ENCODE measurements at places on chromosomes 3 and 15.

DNA sequence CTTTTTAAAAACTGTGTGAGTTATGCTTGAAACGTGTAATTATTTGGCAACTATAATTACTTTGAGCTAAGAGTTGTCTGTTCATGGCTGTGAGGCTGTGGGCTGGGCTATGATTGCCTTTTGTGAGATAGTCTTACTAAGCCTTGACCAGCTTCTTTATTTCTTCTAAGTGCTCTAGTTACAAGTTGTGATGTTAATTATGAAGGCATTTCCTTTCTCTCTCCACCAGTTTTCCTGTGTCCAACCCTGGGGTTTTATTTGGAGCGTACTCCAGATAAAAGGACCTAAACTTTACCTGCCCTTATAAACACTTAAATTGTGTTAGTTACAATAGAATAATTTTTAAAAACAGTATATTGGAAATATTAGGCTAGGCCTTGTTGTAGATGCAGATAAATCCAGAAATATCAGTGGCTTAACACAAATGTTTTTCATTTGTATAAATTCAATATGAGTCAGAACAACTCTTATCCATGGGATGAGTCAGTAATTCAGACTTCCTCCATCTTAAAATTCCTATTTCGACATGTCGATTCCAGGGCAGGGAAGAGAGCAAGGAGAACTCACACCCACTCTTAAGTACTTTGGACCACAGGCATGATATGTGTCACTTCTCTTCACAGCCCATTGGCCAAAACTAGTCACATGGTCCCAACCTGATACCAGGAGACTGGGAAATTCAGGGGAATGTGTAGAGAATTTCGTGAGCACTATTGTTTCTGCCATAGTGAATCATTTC lies 17.0 kb downstream of the TMEM62 start:
- no peak for DNase-seq

DNA sequence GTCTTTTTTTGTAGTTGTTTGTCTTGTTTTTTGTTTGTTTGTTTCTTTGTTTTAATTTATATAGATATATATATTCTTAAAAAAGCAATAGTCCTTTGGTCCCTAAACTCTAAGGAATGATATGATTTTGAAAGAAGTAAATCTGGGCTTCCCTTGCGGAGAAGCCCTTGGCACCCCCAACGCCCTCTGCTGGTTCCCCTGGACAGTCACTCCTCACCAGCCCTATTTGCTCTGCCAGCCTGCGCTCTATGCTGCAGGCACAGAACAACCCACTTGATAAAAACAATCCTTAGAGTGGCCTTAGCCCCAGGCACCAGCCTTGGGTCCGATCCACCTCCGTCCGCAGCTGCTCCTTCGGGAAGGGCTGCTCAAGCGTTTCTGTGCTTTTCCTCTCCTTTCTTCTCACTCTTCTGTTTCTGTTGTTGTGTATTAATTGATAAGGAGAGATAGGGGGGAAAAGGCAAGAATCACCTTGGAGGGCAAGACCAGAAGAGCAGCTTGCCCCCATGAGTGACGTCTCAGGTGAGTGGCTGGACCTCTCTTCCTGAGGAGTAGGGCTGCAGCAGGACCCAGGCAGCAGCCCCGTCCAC lies 13.7 kb upstream of the PARP6 start:
- no peak for DNase-seq

DNA sequence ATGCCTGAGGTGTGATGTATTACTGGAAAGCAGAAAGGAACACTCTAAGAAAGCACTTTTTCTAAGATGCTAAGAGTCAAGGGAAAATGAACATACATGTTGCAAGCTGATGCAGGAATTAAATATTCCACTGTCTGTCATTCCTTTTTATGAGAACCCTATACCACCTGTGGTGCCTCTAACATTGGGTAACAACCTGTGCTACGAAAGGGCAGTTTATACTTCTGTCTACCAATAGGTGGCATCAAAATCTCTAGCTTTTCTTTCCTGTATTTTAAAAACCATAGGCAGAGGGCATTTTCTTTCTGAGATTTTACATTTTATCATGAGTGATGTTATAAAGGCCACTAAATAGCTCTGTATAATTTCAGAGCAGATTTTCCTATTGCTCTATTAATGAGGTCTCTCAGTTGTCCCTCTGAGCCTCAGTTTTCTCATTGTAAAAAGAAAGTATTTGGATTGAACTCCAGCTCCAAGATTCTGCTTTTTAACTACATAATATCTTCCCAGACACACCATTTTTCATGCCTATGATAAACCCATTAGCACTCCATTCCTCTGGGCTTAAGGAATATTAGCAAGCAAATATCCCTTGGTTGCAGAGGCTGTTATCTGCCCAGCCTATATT lies 3.5 kb upstream of the CPNE4 start:
- no peak for DNase-seq

- no peak for DNase-seq
Observed at GRCh38 chr3:95310560-95310959, 1247.7 kb downstream of the NSUN3 start.

DNA sequence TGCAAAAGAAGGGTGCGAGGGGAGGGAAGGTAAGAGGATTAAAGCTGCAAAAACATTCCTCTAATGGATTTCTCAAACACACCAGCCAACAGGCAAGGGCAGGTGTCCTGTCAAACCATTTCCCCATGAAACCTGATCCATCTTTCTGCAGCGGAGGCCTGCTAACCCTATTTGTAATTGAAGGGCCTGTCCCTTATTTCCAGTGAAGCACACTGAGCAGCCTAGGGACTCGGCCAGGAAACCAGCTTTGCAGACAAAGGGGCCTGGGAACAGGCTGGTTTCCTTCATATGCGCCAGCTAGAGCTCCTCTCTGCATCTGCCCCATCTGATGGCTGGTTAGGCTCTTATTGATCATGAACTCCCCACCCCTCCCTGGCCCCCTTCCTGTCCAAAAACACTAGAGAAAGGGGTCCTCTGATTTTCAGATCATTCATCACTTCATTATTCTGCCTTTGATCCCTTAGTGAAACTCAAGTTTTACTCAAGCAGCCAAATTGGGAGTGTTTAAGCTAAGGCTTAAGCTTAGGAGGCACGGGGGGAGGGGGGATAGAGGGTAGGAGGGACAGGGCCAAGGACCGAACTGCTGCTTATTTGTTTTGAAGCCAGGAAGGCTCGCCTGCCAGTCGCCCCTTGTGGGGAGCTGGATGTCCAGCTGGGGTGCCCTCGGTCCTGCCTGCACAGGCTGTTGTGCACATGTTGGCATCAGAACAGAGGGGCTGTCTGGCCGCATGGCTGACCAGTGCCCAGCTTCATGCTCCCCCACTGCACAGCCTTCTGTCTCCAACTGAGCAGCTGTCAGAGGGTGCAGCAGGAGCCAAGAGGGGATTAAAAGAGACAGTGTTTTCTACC lies 53.1 kb downstream of the BOC start:
- no peak for DNase-seq

GRCh38 chr3:71102111-71102983 lies 481.2 kb downstream of the FOXP1 start:
- no peak for DNase-seq

- no peak for DNase-seq
Observed at GRCh38 chr15:52357949-52358348, 62.3 kb upstream of the MYO5C start.

GRCh38 chr15:25244731-25245585 lies 193.9 kb downstream of the UBE3A start:
- DNase-seq: no peak

GRCh38 chr3:179348325-179349013 lies 960 bp downstream of the MFN1 start:
- no peak for DNase-seq

DNA sequence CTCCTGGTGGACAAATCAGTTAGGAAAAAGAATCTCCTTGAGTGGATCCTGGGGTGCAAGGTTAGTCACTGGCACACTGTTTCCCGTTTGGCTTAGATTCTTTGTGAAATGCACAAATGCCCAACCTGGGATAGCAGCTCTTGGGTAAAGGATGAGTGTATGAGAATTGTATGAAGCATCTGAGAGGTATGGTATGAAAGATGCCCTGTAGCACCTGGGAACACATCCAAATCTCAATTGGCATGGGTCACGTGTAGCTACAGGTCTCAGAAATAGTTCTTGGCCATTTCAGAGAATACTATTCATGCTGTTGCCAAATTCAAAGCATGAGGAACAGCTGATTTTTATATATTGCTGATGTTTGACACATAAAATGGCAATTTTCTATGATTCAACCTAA lies 84.3 kb downstream of the KCNH8 start:
- no peak for DNase-seq

GRCh38 chr3:120678984-120679383 lies 3.1 kb downstream of the HGD start:
- DNase-seq: no peak

- no peak for DNase-seq
Observed at GRCh38 chr3:120284747-120285507, at the start of gene GPR156. GPR156 (minus strand) TSS chr3:120285222; CDS start chr3:120244098, 41,124 bp downstream.

DNA sequence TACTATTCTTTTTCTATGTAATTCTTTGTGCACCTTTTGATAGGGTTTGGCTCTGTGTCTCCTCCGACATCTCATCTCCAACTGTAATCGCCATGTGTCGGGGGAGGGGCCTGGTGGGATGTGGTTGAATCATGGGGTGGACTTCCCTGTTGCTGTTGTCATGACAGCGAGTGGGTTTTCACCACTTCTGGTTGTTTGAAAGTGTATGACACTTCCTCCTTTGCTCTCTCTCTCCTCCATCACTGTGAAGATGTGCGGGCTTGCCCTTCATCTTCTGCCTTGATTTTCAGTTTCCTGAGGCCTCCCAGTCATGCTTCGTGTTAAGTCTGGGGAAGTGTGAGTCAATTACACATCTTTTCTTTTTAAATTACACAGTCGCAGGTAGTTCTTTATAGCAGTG lies 225.8 kb upstream of the DPPA4 start:
- no peak for DNase-seq

DNA sequence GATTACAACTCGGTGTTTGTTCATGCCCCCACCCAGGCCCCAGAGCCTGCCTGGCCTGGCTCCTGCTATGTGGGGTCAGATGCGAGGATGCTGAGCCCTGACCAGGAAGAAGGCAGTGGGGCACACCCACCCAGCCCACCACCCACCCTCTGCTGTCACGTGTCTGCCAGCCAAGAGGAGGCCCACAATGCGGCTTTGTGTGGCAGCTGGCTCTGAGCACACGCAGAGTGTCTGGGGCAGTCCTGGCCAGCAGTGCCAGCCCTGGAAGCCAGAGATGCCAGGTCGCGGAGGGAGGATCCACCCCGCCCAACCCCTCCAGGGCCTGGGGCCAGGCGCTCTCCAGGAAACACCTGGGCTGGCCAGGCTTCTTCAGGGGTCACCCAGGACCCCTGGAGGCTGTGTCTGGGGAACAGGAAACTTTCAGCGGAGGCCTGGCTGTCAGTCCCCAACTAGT lies 26.4 kb upstream of the KLF13 start:
- DNase-seq: no peak

- no peak for DNase-seq
Observed at GRCh38 chr15:24862726-24863521, 91.9 kb upstream of the SNRPN start.

DNA sequence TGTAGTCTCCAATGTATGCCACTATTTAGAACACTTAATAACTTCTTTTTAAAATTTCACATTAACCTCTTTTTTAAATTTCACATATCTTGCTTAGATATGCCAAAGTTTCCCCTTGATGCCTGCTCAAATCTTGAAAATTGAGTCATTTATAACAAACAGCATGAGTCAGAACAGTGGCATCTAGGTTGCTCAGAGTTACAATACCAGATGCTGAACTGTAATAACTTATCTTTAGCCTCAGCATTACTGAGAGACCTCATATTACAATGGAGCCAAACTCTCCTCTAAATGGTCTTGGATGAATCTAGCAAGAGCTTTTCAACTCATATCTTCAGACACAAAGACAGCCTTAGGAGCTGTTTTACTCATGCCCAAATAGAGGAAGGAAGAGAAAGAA lies 439.3 kb upstream of the ARPP21 start:
- no peak for DNase-seq

DNA sequence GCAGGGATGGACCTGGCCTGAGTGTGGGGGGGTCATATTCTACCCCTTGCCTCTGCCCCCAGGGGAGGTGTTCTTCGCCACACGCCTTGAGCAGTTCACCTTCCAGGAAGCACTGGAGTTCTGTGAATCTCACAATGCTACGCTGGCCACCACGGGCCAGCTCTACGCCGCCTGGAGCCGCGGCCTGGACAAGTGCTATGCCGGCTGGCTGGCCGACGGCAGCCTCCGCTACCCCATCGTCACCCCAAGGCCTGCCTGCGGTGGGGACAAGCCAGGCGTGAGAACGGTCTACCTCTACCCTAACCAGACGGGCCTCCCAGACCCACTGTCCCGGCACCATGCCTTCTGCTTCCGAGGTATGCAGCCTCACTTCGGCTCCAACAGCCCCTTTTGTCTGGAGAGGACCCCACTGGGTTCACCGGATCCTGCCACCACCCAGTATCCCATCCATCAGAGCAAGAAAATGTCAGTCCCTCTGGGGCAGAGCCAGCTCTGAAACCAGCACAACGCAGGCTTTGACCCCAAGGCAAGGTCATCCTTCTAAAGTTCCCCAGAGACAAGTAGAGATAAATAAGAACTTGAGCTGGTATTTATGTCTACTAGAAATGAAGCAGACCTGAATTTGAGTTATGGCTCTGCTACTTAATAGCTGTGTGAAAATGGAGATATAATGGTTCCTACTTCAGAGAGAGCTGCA lies 45.8 kb downstream of the HAPLN3 start:
- DNase-seq: no peak

DNA sequence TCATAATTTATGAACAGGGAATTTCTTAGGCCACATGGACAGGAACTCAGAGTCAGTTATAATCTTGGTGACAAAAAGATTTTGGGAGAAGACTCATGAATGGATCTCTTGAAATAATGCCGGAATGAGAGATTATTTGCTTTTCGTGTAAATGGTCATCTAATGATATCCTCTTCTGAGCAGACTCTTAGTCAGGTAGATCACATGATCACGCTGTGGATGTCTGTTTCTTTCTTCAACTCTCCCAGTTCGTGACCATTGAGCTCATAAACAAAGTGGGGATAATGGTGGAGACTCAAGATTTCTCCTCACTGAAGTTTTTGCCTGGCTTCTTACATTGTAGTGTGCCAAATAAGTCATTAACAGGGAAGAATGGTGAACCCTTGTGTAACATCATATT lies 133.1 kb upstream of the CBLB start:
- no peak for DNase-seq

DNA sequence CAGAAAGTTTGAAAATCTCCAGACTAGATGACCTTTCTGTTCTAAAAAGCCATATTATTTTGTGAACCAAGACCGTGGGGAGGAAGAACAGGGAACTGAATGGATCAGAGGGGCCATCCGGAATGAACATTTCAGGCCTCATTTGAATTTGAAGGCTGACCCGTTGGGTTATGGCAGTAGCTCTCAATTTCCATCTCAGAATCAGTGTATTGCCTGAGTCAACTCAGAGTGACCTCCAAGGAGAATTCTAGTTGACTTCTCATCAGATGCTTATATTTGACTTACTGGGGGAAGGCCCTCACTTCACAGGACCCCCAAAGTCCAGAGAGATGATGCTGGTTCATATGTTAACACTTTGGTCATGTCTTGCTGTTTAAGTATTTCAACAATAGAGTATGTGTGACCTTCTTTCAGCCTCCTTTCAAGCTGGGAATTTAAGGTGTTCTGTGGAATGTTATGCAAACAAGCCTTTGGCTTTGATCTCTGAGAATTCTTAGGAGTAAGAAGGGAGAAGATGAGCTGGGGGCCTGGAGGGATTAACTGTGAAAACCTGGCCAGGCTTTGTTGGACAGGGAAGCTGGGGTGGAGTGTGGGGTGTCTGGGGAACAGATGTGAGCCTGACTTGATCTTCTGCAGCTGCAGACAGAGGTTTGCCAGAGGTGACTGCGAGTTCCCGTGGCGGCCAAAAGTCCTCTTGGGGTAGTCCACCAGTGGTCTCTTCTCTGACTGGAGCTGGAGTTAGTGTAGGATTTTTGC lies 111.2 kb upstream of the RGMA start:
- DNase-seq: no peak
